Right hindlimb (tissue), 1 donor: ENCODE measurements at places on chromosomes 12 and 14.
A peak's percentile ranks its signal among the peaks of the same experiment; 100 is the strongest.

- no peak for DNase-seq
Measured at GRCh38 chr12:98294051-98294805, 221.2 kb upstream of the TMPO start.

- no peak for DNase-seq
Measured at GRCh38 chr12:122184517-122184916, 1.6 kb downstream of the LRRC43 start.

GRCh38 chr12:115213538-115214016 lies 529.6 kb upstream of the TBX3 start:
- DNase-seq: peak; percentile 80

- DNase-seq: no peak
Measured at GRCh38 chr12:91620422-91620821, 437.8 kb upstream of the DCN start.

DNA sequence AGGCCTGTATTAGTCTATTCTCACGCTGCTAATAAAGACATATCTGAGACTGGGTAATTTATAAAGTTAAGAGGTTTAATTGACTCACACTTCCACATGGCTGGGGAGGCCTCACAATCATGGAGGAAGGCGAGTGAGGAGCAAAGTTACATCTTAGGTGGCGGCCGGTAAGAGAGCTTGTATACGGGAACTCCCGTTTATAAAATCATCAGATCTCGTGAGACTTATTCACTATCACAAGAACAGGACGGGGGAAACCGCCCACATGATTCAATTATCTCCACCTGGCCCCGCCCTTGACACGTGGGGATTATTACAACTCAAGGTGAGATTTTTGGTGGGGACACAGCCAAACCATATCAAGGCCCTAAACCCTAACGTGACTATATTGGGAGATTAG lies 110.1 kb downstream of the LLPH start:
- no peak for DNase-seq

GRCh38 chr12:85065837-85066482 lies 29.8 kb downstream of the LRRIQ1 start:
- no peak for DNase-seq

GRCh38 chr12:85985996-85986395 lies 111.9 kb downstream of the NTS start:
- no peak for DNase-seq

DNA sequence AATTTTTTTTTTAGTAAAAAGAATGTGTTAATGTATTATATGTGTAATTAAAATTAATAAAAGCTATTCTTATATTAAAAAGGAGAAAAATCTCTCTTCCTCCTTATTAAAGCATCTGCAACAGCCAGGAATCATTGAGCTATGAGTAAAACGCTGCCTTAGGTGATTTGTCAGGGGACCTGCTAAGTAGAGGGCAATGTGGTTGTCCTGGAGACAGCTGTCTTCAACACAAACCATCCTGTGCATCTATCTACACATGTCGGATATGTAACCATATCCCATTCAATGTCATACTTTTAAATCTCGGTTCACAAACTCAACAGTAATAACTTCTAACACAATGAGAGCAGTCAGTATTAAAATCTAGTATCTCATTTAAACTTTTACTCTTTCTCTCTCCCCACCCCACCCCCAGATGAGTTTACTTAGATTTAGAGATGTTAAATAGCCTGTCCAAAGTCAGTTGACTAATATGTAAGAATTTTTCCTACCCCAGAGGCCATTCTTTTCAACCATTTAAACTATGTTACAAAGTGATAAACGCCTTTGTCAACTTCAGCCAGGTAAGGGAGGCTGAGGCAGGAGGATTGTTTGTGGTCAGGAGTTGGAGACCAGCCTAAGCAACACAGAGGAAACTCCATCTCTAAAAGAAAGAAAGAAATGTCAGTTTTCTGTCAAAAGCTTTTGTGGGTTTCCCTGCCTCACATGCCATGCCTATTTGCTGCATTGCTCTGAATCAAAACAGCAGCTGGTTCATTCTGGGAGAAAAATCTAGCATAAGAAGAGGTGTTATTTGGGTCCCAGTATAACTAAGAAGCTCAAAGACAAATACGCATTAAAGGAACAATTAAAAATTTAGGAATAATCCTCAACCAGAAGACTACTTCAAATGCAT lies 413.7 kb upstream of the CCDC196 start:
- no peak for DNase-seq

DNA sequence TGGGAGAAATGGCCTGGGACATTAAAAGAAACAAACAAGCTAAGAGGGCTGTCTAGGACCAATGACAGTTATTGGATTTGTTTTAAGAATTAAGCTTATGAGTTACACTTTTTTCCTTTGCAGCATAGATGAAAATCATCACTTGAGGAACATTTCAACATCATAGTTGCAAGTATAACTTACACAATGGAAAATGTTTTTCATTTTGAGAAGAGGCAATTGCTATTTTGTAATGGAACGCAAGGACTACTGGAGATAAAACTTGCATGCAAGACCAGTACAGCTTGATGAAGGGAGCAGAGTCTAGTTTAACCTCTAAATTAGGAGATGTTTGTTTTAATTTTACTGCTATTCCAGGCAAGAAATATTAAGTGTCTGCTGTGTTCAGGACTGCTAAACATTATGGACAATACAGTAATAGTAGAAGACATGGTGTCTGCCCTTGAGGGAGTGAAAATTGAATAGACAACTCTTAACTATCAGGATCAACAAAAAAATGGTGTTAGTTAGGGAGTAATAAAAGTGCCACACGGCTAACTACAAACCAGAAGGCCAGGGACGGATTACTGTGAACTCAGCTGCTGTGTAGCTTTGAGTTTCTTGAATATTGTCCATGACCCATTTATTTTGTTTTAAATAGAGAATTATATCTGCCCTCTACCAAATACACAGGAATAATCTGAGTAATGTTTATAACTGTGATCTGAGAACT lies 374.5 kb downstream of the RAD51B start:
- no peak for DNase-seq

GRCh38 chr12:131836193-131836592 lies 8.0 kb downstream of the MMP17 start:
- DNase-seq: no peak

DNA sequence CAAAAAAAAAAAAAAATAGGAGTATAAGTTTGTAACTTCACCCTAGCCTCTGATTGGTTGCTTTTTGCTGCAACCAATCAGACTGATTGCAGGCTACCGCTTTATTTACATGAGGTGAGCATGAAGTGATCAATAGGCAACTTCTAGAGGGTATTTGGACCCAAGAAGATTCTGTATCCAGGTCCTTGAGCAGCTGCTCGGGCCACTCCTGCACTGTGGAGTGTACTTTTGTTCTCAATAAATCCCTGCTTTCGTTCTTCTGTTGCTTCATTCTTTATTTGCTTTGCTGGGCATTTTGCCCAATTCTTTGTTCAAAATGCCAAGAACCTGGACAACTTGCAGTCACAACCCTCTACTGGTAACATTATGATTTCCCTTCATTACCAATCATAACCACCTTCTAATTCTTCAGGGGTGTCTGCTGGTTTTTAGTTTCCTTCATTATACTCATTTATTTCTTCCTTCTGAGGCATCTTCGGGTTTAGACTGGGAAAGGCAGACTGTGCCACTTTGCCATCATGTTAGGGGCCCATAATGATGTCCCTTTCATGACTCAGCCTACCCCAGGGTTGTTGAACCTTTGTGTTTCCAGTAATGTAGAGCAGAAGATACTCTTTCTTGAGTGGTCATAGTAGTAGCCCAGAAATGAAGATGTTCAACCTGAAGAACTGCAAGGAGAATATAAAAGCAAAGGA lies 43.4 kb upstream of the LIMA1 start:
- DNase-seq: no peak

DNA sequence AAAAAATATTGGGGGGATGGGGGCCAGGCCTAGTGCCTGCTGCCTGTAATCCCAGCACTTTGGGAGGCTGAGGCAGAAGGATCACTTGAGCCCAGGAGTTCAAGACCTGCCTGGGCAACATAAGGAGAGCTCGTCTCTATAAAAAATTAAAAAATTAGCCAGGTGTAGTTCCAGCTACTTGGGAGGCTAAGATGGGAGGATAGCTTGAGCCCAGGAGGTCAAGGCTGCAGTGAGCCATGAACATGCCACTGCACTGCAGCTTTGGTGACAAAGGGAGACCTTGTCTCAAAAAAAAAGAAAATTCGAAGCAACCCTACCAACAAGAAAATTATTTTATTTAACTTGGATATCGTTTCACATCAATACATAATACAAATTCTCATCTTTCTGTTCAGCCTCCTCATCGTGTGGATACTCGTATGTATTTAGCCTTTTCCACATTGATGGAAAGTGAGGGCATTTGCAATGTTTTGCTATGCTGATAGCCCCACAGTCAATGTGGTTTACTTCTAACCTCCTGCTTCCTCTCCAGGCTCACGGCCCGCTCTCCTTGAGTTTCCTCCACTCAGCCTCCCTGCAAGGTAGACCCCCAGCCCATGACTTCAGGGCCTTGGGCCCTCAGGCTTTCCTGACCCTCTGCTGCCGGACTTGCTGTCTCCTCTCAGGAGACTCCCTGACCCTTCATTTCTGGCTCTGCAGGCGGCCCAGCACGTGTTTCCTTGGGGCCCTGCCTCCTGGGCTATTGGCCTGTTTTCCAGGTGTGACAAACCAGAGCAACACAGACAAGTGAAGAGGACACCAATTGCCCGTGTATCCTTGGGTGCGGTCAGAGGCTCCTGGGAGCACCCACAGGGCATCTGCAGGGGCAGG lies 54.8 kb downstream of the NFKBIA start:
- DNase-seq: no peak

DNA sequence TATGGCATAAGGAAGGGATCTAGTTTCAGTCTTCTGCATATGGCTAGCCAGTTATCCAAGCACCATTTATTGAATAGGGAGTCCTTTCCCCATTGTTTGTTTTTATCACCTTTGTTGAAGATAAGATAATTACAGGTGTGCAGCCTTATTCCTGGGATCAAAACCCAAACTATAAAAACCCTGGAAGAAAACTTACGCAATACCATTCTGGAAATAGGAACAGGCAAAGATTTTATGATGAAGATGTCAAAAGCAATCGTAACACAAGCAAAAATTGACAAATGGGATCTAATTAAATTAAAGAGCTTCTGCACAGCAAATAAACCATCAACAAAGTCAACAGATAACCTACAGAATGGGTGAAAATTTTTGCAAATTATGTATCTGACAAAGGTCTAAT lies 128.5 kb upstream of the DCN start:
- no peak for DNase-seq

- DNase-seq: no peak
Measured at GRCh38 chr14:49659526-49660455, 24.7 kb upstream of the DNAAF2 start.

- DNase-seq: peak; percentile 87
Measured at GRCh38 chr12:117408161-117408791, 46.9 kb upstream of the NOS1 start.

- peak; percentile 31 for DNase-seq
Measured at GRCh38 chr12:127280393-127281275, 986.3 kb upstream of the TMEM132C start.

DNA sequence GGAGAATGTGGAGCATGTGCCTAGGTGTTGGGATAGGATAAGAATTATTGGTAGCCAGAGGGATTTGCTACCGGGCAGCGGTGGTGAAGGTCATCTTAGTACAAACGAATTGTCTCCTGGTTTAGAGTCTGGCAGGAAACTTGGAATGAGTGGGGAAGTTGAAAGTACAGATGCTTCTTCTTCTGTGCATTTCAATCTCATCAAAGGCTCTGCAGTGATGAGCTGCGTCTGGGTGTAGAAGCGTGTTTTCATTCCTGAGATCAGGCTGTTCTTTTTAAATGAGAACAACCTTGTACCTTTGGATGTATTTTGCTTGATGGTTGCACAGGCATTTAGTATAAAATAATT lies 2.1 kb downstream of the WNK1 start:
- DNase-seq: no peak

DNA sequence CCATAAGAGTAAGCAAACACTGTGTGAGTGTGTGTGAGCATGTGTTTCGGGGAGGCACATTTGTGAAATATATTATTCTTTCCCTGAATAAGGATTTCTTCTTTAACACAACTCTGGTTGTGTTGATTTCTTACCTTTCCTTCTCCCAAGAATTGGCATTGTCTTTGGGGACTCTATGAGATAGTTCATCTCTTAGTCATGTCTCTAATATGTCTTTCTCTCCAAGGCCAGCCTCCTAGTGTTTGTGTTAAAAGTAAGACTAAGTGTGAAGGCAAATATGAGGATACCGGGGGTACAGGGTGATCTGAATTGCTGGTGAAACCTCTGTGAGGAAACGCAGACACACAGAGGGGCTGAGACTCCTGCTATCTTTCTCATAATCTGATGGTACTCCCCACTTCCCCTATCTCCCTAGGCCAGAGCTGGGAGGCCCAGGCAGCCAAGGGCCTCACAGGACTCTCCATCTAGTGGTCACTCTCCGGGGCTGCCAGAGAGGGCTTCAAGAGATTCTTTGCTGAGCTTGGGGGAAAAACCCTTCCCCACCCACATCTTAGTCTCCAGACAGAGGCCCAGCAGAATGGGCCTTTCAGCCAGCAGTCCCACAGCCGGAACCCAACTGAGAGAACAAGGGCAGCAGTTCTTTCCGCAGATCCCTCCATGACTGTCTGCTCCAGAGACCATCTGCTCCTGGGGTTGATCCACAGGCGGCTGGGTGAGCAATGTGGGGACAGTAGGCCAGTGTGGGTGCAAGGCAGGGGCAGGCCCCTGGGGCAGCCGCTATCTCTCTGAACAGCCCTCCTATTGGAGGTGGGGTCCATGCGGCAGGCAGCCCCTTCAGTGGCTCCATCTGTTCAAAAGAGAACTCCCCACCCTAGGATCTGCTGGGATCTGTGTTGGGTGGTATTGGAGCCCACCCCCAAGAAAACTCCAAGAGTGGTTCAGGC lies 5.8 kb upstream of the HOXC12 start:
- DNase-seq: no peak

GRCh38 chr14:94321421-94322271 lies 1.5 kb downstream of the SERPINA6 start:
- DNase-seq: no peak

GRCh38 chr14:54642801-54643695 lies 76.1 kb downstream of the SAMD4A start:
- DNase-seq: no peak

DNA sequence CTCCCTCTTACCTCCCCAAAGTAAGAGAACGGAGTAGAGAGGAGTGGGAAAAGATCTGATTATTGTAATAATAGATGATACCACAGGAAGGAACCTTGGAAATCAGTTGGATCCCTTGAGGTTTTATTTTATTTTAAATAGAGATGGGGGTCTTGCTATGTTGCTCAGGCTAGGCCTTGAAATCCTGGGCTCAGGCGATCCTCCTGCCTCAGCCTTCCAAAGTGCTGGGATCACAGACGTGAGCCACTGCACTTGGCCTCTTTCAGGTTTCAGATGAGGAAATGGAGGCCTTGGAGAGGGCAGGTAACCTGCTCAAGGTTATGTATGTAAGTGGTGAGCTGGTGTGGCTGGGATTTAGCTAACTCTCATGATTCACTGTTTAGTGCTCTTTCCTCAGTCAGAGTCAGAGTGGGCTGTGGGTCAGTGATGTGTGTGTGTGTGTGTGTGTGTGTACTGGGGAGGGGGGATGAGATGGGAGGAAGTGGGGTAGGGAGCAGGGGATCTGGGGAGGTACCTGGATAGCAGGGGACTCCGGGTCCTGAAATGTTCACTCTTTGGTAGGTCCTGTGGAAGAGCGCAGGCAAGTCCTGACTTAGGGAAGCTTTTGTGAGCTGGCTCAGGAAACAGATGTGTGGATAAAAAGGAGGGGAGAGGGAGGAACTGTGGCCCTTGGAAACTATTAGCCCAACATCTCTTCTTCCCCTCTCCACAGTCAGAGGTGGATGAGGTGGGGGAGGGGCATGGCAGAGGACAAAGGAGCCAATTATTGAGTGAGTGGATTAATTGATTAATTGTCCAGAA lies 4.7 kb upstream of the CISTR start:
- no peak for DNase-seq

- DNase-seq: peak; percentile 91
Measured at GRCh38 chr12:110266980-110267620, 13.9 kb upstream of the ATP2A2 start.
